ENCODE measurements at places on chromosomes 12 and 14.

DNA sequence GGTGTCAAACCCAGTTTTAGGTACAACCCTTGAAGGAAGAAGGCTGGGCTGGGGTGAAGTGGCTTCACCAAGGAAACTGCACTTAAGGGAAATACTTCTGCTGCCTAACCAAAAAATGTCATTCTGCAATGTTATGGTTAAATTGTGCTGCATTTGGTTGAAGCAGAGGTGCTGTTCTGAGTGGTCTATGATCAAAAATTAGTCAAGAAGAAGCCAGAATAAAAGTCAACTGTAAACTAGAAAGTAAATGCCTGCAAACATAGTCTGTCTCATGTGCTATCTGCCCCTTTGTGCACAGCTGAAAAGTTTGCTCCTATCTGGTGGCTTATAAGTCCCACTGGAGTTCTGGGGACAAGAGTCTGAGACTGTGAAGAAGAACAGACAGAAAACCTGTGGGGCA is 158.8 kb downstream of the C12orf42 start:
- no peak for DNase-seq

DNA sequence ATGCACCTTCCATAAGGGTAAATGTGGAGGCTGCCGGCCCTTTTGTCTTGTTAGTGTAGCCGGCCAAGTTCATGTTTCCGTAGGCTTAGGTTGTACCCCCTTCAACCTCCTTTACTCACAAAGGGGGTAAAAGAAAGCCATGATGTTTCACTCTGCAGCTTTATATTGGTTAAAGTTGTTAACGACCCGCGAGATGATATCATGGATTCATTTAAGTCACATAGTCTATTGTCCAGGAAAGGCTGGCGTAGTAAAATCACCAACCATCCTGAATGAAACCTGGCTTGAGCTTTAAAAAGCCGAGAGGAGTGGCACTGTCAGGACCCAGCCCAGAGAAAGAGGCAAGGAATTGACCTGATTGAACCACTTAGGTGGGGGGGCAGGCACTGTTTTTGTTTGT is 1.3 kb downstream of the UNG start:
- DNase-seq = peak; percentile 21

- no peak for DNase-seq
Observed at GRCh38 chr12:56190695-56191155, 1.4 kb upstream of the SMARCC2 start.

DNA sequence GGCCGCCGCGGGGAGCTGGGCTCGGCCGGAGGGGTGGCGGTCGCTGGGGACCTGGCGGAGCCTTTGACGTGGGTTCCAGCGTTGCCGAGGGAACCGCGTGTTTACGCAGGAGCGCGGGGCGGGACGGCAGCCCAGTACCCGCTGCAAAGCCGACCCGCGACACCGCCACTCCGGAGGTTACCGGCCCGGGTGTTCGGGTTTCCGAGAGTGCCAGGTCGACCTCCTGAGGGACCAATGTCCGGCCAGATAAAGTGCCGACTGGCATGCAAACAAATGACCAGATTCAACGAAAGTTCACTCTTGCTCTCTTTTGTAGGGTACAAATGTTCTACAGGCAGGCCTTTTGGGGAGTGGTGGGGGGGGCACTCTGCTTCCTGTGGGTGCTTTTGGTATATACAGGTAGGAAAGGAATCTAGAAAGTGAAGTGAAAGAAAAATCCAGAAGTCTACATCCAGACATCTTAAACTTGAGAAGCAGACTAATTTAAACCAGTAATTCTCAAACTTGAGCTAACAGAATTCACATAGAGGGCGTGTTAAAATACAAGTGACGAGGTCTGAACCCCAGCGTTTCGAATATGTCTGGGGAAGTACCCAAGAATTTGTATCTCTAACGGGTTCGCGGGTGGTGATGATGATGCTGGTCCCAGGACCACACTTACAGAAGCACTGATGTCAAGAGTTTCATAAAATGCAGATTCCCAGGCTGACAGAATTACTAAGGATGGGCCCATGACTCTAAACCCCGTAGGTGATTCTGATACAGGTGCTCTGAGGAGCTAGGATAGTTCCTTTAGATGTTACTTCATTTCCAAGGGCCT is at the start of gene GPR135:
Gene GPR135, minus strand, starts transcription at position 65 of the 820 bp plus-strand sequence. CDS start 154 bp downstream, outside the sequence.
- no peak for DNase-seq

- DNase-seq = no peak
Observed at GRCh38 chr12:116406529-116406928, 129.0 kb upstream of the MED13L start.

- peak; percentile 60 for DNase-seq
Observed at GRCh38 chr12:18139989-18140596, 50.1 kb upstream of the RERGL start.

DNA sequence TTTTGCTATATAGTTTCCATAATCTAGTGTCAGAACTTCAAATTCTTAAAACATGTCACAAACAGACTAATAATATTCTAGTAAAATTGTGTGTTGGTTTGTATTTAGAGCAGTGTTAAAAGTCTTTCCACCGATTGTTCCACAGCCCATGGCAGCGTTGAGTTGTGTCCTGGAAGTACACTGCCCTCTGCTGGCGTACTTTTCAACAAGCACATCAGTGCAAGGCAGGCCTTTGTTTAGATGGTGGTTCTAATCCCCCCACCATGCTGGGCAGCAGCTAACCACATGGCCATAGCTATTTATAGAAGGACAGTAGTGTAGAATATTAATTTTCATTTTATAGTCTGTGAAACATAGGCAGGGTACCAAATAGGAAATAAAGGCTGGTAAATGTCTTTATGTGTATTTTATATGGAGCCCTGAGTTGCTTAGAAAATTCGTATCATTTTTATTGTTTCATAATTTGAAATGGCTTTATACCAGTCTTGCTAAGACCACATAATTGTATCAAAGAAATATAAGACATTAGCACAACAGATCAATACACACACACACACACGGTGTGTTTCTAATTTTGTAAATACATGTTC is 235.4 kb downstream of the SEC23A start:
- DNase-seq = peak; percentile 41

DNA sequence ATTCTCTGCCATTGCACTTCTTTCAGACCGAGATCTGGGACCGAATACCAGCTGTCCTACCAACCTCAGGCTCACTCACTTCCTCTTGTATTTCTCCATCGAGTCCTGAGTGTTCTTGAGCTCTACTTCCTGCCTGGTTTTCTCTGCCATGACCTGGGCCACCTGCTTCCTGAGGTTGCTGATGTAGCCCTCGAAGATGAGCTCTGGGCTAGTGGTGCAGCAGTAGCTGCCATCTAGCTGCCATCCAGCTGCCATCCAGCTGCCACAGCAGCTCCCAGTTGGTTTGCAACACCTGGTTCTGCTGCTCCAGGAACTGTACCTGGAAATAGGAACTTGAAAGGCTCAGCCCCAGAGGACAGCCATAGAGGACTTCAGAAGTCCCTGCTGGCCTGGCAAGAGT is 15.0 kb upstream of the KRT73 start:
- no peak for DNase-seq

DNA sequence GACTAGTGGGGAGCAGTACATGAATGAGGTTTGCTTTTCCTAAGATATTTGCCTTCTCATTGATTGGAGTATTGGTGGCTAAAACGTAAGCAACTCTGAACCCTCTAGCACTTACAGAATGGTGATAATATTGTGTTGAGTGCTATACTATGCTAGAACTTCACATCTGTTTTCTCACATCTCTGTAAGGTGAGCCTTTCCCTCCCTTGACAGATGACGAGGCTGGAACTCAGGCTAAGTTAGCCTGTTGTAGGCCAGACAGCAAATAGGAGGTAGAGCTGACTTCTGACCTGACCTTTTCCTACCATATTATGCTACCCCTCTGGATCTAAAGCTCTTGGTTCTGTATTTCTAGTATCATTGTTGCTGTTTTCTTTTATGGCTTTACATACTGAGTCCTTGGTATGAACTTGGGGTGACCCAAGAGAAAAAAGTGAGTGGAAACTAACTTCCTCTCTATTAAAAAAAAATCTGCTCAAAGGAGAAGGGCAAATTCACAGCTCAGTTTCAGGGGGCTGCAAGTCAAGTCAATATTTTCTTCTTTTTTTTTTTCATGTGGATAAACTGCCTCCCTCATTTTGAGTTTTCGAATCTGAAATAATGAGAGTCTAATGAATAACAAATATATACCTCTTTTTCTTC is 85.9 kb downstream of the CRADD start:
- DNase-seq = no peak

DNA sequence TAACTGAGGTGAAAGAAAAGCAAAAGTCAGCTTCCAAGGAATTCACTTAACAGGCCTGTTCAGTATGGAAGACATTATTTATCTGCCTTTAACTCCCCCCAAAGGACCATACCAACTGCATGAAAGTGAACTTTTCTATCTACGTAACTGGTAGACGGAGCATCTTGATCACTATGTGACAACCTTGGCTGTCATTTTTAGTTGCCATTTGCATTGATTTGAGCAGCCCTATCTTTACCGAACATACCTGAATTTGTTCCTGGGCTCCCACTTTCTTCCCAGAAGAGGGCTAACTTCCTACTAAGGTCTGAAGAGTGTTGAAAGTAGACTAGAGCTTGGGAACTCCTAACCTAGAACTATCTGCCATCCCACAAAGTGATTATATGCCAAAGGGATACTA is 9.4 kb downstream of the SRSF9 start:
- DNase-seq = no peak

GRCh38 chr12:48013287-48013686 is 9.0 kb upstream of the COL2A1 start:
- no peak for DNase-seq

DNA sequence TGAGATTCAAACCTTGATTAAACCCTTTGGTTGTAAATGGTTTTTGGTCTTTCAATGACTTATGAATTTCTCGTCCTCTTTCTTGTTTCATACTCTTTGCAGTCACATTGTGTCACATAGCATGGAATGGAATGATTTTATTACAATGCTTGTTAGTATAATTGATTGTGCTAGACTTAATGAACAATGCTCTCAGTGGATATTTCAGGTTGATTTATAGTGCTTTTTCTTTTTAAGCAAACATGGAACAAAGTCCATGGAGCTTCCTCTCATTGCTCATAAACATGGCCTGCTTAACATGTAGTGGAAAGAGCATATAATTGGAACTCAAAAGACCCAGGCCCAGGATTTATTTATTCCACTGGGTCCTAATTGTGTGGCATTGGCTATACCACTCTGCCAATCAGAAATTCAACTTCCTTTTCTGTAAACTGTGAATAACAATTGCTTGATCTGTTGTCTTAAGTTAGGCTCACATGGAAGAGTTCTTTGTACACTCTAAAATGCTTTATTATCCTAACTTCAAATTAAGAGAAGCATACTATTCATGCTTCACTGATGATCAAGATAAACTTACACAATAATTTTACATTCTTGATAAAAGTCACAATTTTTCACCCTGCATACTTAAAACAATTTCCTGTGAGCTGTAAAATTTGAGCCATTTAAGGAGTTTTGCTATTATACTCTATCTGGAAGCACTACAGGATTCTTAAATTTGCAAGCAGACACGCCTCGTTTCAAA is 370.5 kb upstream of the PDE3A start:
- DNase-seq = no peak

- no peak for DNase-seq
Observed at GRCh38 chr12:66340131-66340530, 37.8 kb downstream of the HELB start.

GRCh38 chr12:32612658-32613614 is 66.2 kb upstream of the DNM1L start:
- no peak for DNase-seq

GRCh38 chr12:65093606-65094005 is 27.5 kb downstream of the WIF1 start:
- DNase-seq = no peak

- DNase-seq = no peak
Observed at GRCh38 chr14:99100497-99101270, 171.3 kb downstream of the BCL11B start.

GRCh38 chr12:106415134-106415533 is 57.6 kb downstream of the POLR3B start:
- DNase-seq = peak; percentile 45

- DNase-seq = no peak
Observed at GRCh38 chr12:19894803-19895202, 455.5 kb downstream of the AEBP2 start.

- no peak for DNase-seq
Observed at GRCh38 chr14:25122843-25123242, 72.9 kb upstream of the STXBP6 start.

DNA sequence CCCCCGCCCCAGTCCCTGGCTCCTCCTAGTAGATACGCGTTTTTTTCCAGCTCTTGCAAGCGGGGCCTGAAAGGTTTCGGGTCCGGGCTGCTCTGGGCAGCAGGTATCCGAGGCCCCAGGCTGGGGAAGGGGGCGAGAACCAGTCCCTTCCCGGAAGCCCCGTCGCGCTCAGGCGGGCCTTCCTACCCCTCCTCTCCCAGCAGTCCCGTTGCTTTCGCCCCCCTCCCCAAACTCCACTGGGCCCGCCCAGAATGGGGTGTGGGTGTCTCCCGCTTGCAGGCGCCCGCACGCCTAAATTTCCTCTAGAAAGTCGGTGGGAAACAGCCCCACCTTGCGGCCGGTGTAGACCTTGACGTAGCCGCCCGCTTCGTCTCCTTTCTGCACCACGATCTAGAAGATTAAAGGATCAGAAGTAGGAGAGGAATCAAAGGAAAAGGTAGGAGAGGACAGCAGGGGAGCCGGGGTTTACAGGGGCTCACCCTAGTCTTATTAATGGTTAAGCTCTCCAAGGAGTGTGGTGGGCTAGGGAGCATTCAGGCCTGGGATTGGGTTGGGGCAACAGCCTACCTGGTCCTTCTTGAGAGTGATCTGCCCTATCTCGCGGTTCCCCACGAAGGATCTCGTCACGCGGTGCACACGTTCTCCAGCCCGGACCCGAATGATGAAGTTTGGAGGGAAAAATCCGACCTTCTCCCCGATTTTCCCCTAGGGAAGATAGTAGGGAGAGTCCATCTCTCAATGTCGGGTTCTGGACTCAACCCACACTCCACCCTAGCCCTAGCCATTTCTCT is 7.3 kb downstream of the STAC3 start:
- peak; percentile 39 for DNase-seq

GRCh38 chr12:27896419-27896990 is 76.0 kb downstream of the PTHLH start:
- DNase-seq = no peak

DNA sequence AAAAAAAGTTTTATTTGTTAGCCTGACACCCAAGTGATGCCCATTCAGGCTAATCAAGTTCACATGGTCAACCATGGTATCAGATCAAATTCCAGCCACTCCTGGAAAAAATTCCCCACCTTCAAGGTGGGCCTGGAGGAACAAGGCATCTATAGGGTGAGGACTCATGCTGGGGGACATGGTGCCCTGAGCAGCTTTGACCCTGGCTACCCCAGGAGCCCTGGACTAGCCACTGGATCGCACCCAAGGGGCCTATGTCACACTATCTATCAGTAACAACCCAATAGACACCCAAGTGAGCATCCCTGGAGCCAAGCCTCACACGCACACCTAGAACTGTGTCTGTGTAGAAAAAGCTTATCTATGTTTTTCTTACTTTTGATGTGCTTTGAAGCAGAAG is 4.1 kb upstream of the NCOR2 start:
- no peak for DNase-seq

- DNase-seq = no peak
Observed at GRCh38 chr14:54314365-54315104, 82.3 kb upstream of the CDKN3 start.

GRCh38 chr14:63840981-63841380 is 11.8 kb upstream of the SYNE2 start:
- DNase-seq = no peak

Data from kidney glomerular epithelial cell (primary cell).